ENCODE measurements at places on chromosomes 2 and 18.

DNA sequence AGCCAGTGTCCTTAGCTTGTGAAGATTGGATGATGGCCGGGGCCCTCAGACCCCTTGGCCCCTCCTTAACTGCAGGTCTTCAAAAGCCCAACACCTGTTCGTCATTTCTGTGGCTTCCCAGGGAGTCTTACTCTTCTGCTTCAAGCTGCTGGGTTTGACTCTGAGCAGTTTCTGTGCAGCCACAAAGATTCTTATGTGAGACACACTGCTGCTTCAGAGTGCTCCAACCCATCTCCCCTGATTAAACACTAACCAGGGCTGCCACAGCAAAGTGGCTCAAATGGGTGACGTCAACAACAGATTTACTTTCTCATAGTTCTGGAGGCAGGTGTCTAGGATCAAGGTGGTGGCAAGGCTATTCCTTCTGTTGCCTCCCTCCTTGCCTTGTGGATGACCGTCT, 40.8 kb downstream of the TSN start:
- no peak for DNase-seq

DNA sequence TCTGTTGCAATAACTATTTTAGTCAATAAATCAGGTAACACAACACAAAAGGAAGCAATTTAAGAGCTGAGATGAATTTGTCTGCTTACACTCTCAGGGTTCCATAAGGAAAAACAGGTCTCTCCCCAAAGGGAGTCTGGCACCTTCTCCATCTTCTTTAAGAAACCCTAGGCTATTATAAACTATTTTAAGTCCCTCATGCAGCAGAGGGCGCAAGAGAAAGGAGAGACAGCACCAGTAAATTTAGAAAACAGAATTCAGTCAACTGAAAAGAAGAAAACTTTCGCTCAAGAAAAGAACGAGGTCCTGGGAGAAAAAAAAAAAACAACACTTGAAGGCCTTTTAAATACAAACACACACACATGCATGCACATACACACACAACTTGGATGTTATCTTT, 19.1 kb downstream of the SULT1C4 start:
- no peak for DNase-seq

DNA sequence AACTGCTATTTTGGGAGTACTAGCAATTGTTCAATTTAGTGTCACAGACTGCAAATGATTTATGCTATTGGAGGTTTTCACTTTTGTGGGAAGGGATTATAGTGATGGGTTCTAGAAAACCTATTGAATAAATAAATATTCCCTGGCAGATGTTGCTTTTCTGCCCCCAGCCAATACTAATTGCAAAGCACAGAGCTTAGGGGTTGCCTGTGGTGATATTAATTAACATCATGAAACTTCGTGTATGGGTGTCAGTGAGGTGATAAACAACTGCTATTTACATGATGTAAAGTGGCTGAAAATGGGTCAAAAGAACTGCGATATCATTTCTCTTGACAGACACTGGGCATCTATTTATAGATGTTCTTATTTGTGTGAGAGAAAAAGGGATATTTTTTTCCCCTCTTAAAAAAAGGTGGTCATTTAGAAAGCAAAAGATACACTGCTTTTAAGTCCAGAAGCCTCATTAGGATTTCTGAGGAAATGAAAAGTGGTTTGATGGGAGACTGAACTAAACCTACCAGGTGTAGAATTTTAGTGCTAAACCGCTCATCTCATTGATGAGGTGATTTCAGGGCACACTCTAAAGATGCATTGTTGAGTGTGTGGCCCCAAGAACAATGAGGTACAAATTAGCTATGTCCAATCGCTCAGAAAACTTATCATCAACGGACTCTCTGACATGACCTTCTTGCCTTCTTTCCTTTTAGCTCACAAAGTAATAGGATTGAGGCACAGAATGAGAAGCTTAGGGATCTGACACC, 116.7 kb upstream of the CHST9 start:
- no peak for DNase-seq

- DNase-seq: no peak
These were observed 30.5 kb downstream of the GCKR start for GRCh38 chr2:27527182-27527581.

GRCh38 chr2:159605441-159606178, 10.7 kb downstream of the BAZ2B start:
- no peak for DNase-seq

DNA sequence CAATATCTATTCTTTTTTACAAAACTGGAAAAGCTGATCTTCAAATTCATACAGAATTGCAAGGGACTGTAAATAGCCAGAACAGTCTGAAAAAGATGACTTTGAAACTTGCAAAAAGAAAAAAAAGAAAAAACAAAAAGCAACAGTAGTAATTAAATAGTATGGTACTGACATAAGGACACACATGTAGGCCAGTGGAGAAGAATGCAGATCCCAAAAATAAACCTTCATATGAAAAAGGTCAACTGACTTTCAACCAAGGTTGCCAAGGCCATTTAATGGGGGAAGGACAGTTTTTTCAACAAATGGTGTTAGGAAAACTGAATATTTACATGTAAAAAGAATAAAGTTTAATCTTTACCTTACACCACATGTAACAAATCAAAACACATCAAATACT, 111.8 kb downstream of the USP34 start:
- DNase-seq: no peak

- no peak for DNase-seq
These were observed 871.1 kb upstream of the FANCL start for GRCh38 chr2:59112258-59112657.

DNA sequence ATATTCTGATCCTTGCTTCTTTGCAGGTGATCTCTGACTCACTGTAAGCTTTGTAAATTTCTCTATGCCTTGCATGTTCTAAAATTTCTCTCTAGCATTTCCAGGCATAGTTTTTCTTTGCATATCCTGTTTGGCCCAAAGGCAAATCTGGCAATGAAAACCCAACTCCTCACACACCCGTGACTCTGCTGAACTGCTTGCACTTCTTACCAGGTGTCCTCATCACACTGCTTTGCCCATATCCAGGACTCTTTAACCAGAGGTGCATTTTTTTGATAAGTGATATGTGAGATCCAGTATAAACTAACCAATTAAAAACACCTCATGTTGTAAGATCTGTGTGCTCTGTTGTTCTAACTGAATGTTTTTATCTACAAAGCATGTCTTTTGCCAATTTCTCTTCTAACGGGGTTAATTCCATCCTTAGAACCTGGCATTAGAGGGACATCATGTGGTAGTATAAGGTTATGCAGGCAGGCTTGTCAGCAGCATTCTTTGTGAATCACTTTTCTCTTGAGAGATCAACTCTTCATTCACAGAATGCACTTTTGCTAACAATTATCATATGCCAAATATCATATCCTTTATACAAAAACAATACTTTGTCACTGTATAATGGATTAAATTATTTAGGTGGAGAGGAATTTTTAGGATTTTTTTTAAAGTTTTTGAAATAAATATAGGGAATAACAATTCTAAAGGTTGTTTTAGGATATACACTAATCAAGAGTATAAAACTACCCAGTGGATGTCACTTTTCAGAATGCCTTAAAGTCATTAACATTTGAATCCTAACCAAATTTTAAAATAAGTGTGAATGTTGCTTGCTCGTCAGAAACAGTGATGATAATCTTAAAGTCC, 20.8 kb upstream of the TMX3 start:
- no peak for DNase-seq

GRCh38 chr18:13528739-13529392, 197.5 kb downstream of the FAM210A start:
- no peak for DNase-seq

GRCh38 chr18:66792466-66792865, 188.6 kb upstream of the CDH19 start:
- DNase-seq: no peak

GRCh38 chr18:70333757-70334156, 44.9 kb downstream of the SOCS6 start:
- no peak for DNase-seq

DNA sequence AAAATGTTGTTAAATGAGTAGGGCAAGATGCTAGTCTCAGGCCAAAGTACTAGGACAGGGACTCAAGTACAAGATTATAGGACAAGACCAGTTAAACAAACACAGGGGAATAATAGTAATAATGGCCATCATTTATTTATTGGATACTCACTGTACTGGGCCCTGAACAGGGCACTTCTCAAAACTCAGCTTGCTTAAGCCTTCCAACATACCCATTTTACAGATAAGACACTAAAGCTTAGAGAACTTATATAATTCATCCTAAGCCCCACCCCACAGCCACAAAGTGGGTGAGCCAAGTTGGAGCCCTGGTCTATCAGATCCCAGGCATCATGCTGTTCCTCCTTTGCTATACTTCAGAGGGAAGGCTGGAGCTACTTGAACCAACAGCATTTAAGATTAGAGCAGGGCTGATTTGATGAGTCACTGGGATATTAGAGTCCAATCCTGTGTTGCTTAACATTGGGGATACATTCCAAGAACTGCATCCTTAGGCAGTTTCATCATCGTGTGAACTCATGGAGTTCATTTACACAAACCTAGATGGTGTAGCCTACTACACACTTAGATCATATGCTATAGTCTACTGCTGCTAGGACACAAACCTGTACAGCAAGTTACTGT, 153.6 kb downstream of the MTCL1 start:
- no peak for DNase-seq

DNA sequence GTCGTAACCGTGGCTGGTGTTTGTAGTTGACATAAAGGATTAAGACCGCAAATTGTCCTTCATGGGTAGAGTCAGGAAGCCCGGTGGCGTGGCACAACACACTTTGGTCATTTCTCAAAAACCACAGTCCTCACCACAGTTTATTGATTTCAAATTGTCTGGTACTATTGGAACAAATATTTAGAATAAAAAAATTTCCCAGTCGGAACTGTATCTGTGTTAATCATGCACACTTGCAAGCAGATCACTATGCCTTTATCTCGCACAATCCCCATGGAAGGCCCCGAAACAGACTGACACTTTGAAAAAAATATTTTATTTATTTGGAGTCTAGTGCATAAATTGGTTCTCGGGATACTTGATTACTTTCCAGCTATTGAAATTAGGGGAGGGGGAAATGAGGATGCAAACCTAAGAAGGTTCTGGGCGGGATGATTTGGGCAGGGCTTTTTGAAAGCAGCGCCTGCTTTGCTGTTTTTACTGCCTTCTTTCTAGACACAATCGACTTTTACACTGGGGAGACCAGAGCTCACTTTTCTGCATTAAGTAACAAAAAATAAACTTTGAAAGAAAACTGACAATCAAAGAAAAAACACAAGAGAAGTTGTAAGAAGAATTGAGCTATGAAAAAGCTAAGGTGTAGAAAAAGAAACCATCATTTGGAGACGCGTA, 15.4 kb upstream of the HOXD1 start:
- no peak for DNase-seq

DNA sequence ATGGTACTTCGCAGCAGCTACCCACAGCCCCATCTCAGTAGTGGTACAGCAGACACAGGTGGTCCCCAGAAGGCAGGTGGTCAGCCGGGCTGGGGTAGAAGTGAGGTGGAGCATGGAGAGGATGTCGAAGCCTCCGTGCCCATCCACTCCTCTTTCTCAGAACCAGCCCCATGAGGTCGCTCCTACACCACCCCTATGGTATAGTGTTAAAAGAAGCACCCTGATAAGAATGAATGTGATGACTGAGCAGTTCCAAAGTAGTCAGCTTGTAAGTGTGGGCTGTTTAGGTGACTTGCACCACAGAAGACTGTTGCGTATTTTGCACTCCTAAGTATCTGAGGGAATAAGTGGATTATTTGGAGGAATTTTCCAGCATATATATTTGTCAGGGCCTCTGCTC, 111.3 kb downstream of the WDSUB1 start:
- no peak for DNase-seq

DNA sequence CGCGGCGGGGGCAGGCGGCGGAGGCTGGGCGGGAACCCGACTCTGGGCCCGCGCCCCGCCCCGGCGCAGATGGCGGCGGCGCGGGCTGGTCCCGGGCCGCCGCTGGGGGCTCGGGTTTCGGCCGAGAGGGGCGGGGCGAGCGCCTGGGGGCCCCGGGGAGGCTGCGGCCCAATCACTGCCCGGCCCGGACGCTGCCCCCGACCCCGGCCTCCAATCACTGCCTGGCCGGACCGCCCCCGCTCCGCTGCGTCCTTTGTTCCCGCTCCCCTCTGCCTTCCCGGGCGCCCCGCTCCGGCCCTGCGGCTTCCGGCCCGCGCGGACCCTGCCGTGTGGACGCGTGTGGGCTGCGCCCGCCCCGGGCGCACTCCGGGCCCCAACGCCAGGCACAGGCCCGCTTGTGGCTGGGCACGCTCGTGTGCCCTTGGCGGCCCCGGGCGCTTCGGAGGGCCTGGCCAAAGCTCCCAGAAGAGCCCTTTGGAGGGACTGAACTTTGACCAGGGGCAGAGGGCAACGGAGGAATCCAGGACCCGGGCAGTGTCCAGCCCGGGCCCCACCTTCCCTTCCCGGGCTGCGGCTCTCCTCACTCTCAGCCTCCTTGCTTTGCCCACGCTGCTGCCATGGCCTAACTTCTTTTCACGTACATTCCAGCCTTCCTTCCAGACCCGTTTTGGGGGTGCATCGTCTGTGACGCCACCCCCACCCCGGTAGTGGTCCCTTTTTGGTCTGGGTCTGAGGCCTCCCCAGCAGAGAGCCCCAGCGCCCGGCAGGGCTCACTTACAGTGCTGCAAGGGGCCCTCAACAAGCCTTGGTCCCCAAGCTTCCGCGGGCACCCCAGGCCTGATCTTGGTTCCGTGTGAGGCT, 27.1 kb upstream of the PTMA start:
- no peak for DNase-seq

DNA sequence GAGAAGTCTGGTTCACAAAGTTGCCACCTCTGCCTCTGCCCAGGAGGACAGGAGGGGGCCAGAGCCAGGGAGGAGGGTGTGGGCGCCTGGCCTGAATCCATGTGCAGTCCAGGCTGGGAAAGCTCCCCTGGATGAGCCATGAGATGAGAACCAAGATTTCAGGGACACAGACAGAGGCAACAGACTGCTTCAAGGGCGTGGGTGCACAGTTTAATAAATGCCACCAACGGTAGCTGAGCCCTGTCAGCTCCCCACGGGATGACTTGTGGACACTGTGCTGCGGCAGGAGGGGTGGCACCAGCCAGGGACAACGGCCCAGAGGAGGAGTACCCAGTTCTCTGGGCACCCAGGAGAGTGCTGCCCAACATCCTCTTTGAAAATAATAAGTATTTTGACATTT, 15.2 kb downstream of the CAPG start:
- DNase-seq: no peak

DNA sequence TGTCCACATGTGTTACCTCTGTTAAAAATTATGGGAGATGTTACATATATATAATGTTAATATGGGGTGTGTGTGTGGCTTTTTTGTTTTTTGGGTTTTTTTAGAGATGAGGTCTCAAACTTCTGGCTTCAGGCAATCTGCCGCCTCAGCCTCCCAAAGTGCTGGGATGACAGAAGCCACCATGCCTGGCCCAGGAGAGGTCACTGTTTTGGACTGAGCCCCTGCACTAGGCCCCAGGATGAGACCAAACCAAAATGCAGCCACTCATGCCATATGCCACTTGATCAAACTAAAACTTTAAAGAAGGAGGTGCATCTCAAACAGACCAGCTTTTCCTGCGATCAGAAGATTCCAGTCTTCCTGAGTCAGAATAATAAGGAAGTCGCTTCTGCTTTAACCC, 2.5 kb downstream of the ADI1 start:
- DNase-seq: no peak

- no peak for DNase-seq
These were observed 65.4 kb downstream of the DIS3L2 start for GRCh38 chr2:232026910-232027309.

Data from activated CD8-positive, alpha-beta memory T cell treated with anti-CD3 and anti-CD28 coated beads for 1 hour (primary cell).